ENCODE measurements at places on chromosomes 1 and 21.

- DNase-seq = no peak
- no peak overlapping the region for H3K4me3 ChIP-seq
- H3K27ac ChIP-seq = no peak overlapping the region
- no peaks in the 10 kb centered on the region for H3K36me3 ChIP-seq
Measured at GRCh38 chr1:67688526-67689219, 3.7 kb downstream of the GADD45A start.

DNA sequence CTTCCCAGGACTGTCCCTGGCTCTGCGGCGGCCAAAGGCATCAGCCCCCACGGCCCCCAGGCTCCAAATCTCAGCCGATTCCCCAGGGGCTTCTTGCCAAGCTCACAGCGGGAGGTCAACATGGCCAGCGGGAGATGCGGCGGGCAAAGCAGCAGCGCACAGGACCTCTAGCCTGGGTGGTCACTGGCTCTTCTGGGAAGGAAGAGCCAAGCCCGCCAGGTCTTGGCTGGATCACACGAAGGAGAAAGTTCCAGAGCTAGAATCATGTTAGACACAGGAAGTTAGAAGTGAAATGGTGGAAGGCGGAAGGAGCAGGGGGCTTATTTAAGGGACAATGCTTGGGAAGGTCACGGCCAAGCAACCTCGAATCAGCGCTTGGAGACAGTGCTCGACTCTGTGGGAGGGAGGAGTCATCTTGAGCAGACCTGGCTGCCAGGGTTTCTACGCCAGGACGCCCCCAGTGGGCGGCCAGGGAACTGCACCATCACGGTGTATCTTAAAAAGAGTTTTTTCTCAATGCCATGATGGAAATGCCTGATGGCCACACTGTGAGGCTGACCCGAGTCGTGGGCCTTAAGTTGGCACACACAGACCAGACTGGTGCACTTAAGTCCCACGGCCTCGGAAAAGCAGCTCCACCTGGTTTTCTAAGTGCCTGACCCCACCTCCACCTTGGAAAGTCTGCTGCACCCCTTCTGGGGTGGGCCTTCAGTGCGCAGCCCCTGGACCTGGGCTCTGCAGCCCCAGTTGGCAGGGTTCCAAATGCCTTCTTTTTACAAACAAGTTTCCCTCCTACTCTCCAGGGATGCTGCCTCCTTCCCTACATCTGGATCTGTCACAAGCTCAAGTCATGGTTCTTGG lies 29.3 kb downstream of the SLC66A1 start:
- DNase-seq = peak; percentile 78
- peaks cover 6% of the 10 kb centered on the region for H3K4me1 ChIP-seq
- peak overlapping the region; percentile 33 for H3K27ac ChIP-seq
- no peaks in the 10 kb centered on the region for H3K36me3 ChIP-seq

GRCh38 chr1:87389011-87389410 lies 60.3 kb downstream of the LMO4 start:
- no peaks in the 10 kb centered on the region for H3K36me3 ChIP-seq
- H3K4me3 ChIP-seq = no peak overlapping the region
- no peaks in the 10 kb centered on the region for H3K4me1 ChIP-seq
- no peak for DNase-seq

DNA sequence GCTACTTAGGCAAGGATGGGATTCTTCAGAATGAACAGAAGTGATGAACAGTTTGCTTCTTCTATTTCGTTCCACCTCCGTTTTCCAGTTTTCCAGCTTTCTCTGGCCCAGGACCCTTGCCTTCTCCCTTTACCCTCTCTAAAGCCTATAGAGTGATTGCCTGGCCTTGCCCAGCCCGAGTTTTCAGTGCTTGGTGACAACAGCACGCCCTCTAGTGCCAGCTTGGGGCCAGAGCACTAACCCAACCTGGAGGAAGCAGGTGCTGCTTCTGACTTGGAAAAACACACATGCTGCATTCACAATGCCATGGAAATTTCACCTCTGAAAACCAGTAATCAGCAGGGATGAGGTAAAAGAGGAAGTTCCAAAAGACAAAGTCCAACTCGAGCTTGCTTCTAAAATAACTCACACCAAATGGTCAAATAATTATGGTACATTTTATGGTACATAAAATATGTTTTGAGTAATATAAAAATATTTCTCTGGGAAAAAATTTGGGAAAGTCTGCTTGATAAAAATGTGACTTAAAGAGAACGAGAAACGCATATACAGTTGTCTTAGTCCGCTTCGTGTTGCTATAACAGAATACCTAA lies 26.1 kb downstream of the UBE2T start:
- H3K36me3 ChIP-seq = no peaks in the 10 kb centered on the region
- H3K4me1 ChIP-seq = no peaks in the 10 kb centered on the region
- H3K4me3 ChIP-seq = no peak overlapping the region

- no peaks in the 10 kb centered on the region for H3K27me3 ChIP-seq
- DNase-seq = no peak
- H3K36me3 ChIP-seq = no peaks in the 10 kb centered on the region
- H3K4me1 ChIP-seq = no peaks in the 10 kb centered on the region
Measured at GRCh38 chr1:236759252-236759859, 35.7 kb upstream of the MTR start.

DNA sequence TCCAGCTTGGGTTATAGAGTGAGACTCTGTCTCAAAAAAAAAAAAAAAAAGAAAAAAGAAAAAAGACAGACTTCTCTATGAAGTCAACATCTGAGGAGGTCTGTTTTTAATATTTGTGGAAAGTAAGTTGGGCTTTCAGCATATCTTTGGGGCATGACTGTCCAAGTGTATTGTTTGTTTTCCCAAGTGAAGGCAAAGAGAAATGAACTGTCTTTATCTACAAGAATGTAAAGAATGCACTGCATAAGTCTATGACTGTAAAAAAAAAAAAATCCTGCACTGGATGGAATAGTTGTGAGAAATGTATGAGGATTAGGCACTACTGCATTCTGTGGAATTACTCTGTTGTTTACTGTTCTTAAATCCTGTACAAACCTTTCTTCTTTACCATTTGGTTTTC lies 45.6 kb upstream of the TMEM61 start:
- no peak overlapping the region for H3K4me3 ChIP-seq
- H3K4me1 ChIP-seq = no peaks in the 10 kb centered on the region
- H3K36me3 ChIP-seq = no peaks in the 10 kb centered on the region
- no peak overlapping the region for H3K27ac ChIP-seq

GRCh38 chr1:57844382-57844980 lies 420.6 kb upstream of the DAB1 start:
- H3K36me3 ChIP-seq = no peaks in the 10 kb centered on the region
- DNase-seq = no peak
- no peaks in the 10 kb centered on the region for H3K27me3 ChIP-seq
- no peak overlapping the region for H3K27ac ChIP-seq
- H3K4me1 ChIP-seq = no peaks in the 10 kb centered on the region

DNA sequence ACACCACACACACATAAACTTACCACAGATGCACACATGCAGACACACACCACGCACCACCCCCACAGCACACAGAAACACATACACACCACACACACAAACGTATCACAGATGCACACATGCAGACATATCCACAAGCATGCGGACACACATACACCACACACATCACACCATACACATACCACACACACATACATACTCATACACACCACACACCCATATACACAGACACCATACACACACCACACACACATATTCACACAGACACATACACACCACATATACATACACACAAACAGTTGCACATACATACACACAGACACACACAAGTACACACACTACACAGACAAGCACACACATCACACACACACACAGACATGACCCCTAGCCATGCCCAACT lies 37.5 kb upstream of the PDE9A start:
- H3K4me1 ChIP-seq = peaks cover 6% of the 10 kb centered on the region
- no peak for DNase-seq
- no peak overlapping the region for H3K27ac ChIP-seq
- no peaks in the 10 kb centered on the region for H3K27me3 ChIP-seq
- no peak overlapping the region for H3K4me3 ChIP-seq

GRCh38 chr1:53662169-53662568 lies 76.8 kb downstream of the GLIS1 start:
- no peak for DNase-seq
- no peak overlapping the region for H3K27ac ChIP-seq
- H3K4me3 ChIP-seq = no peak overlapping the region
- H3K27me3 ChIP-seq = no peaks in the 10 kb centered on the region

- DNase-seq = peak; percentile 66
- H3K36me3 ChIP-seq = no peaks in the 10 kb centered on the region
- peaks cover 7% of the 10 kb centered on the region for H3K4me1 ChIP-seq
- peak overlapping the region; percentile 49 for H3K27ac ChIP-seq
- H3K27me3 ChIP-seq = no peaks in the 10 kb centered on the region
Measured at GRCh38 chr1:3186526-3186921, 117.5 kb downstream of the PRDM16 start.

- no peaks in the 10 kb centered on the region for H3K27me3 ChIP-seq
- no peaks in the 10 kb centered on the region for H3K36me3 ChIP-seq
- no peak for DNase-seq
- H3K4me3 ChIP-seq = no peak overlapping the region
- peak overlapping the region; percentile 46 for H3K27ac ChIP-seq
- H3K4me1 ChIP-seq = peaks cover 37% of the 10 kb centered on the region
Measured at GRCh38 chr1:21305900-21306189, 15.6 kb upstream of the ECE1 start.

All from breast epithelium (tissue), 4 donors.